Activated naive CD4-positive, alpha-beta T cell treated with anti-CD3 and anti-CD28 coated beads, Interleukin-2, amount 50 U/mL, for 72 hours (primary cell): ENCODE measurements at places on chromosomes 6 and 20. TPM values are rescaled to one million over a fixed set of nuclear protein-coding genes. Genes with fewer than 3 reads are reported as not detected.

VIP gene
- not detected for total RNA-seq

PRRC2A gene
- 253 TPM for total RNA-seq

SYCP2 gene
- 2.2 TPM for total RNA-seq

POU5F1 gene
- not detected for total RNA-seq

HCRTR2 gene
- total RNA-seq, result not detected

EBF4 gene
- 4.0 TPM for total RNA-seq

NMBR gene
- total RNA-seq, result not detected

CGA gene
- total RNA-seq, result not detected

CST7 gene
- total RNA-seq, result 50.3 TPM
